ENCODE measurements at places on chromosomes 5 and 9. TPM values are rescaled to one million over a fixed set of nuclear protein-coding genes. Genes with fewer than 3 reads are reported as not detected.

MAMDC2 gene
- total RNA-seq, result 11.3 TPM

HRCT1 gene
- total RNA-seq, result 3.7 TPM

PCDHGB5 gene
- 1.3 TPM for total RNA-seq

RNF14 gene
- 73.8 TPM for total RNA-seq

MARVELD2 gene
- 0.71 TPM for total RNA-seq

PCDHGB7 gene
- 6.2 TPM for total RNA-seq

DNA sequence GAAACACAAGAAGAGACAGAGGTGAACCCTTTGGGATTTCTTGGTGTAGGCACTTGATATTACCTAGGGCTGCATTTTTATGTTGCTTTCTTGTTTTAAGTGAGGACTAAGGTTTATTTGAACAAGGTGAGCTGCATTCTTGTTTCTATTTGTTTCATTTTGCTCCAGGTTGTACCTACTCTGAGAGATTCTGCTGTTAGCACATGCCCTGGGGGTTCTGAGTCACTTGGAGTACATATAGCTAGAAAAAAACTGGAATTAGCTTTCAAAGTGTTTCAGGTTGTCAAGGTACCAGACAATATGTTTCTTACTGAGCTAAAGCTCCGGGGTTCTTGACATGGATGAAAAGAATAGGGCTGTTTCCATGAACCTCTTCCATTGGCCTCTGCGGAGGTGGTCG is 299.4 kb downstream of the ICE1 start:
- no peak for DNase-seq

DNA sequence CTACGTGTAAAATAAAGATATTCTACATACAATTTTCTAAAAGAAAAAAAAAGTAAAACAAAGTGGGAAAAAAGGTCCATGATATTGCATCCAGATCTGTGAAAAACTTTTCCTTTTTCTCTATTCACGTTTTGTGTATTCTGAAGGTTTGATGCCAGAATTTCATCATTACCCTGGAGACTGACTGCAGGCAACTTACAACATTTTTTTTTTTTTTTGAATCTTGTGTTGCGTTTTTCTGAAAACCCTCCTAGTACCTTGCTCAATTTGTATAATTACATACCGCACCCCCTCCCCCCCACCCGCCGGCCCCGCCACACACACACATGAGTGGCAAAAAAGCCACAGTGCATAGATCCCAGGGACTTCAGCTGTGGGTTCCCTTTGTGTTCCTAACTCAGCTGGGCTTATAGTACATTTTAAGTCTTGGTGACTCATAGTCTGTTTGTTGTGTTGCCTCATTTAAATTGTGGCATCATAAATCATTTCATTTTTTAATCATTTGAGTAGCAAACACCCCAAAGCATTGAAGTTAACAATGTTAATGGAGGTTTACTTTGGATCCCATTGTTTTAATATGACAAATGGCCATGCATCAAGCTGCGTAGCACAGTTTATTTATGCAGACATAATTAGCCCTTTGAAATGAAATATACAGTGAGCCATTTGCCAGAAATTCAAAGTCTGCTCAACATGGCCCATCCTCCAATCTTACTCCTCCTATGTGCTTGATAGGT is 36.0 kb downstream of the PRDM6 start:
- DNase-seq, result no peak

GRCh38 chr9:89835666-89836065 is 230.9 kb downstream of the GADD45G start:
- DNase-seq, result no peak

GRCh38 chr5:122144236-122144635 is 14.9 kb downstream of the ZNF474 start:
- no peak for DNase-seq

GRCh38 chr5:161311965-161312364 is 234.6 kb downstream of the GABRB2 start:
- no peak for DNase-seq

GRCh38 chr5:51039424-51040329 is 343.6 kb upstream of the ISL1 start:
- DNase-seq, result no peak

- no peak for DNase-seq
Measured at GRCh38 chr9:113306566-113306965, 3.4 kb upstream of the RNF183 start.

- no peak for DNase-seq
Measured at GRCh38 chr5:126139773-126140172, 283.4 kb upstream of the GRAMD2B start.

- no peak for DNase-seq
Measured at GRCh38 chr5:1492757-1493156, 31.0 kb downstream of the LPCAT1 start.

GRCh38 chr9:91303741-91304415 is 57.8 kb downstream of the AUH start:
- no peak for DNase-seq

Data from osteocyte (in vitro differentiated cells).